Foreskin keratinocyte (primary cell): ENCODE measurements at places on chromosomes 2 and 18. TPM values are rescaled to one million over a fixed set of nuclear protein-coding genes. Genes with fewer than 3 reads are reported as not detected.

The RAB17 gene
- total RNA-seq, result 0.75 and 1.8 TPM in 2 replicates

The SPATA3 gene
- not detected in 2 replicates for total RNA-seq

The TMEM200C gene
- 0.14 TPM in 1 of 2 replicates, not detected in the other for total RNA-seq

The CPS1 gene
- 18.5 and 19.2 TPM in 2 replicates for total RNA-seq

The AKAIN1 gene
- total RNA-seq, result not detected in 2 replicates

The BOLL gene
- total RNA-seq, result not detected in 2 replicates

The BCL11A gene
- 7.1 and 7.2 TPM in 2 replicates for total RNA-seq

The IL1F10 gene
- not detected in 2 replicates for total RNA-seq

The LBH gene
- 0.46 and 1.5 TPM in 2 replicates for total RNA-seq

The ASTL gene
- total RNA-seq, result not detected in 2 replicates

The POTEJ gene
- total RNA-seq, result not detected in 2 replicates

The UGT1A1 gene
- total RNA-seq, result 0.14 and 0.31 TPM in 2 replicates

The NAT8 gene
- not detected in 2 replicates for total RNA-seq

The LAPTM4A gene
- 91.4 and 103 TPM in 2 replicates for total RNA-seq

The OTOS gene
- total RNA-seq, result not detected in 2 replicates

The ENOSF1 gene
- 21.5 and 28.8 TPM in 2 replicates for total RNA-seq

The KCNF1 gene
- 0.04 TPM in 1 of 2 replicates, not detected in the other for total RNA-seq

The TIGD1 gene
- 1.4 and 2.1 TPM in 2 replicates for total RNA-seq

The NLRC4 gene
- total RNA-seq, result not detected in 2 replicates

The MYCN gene
- 0.10 TPM in 1 of 2 replicates, not detected in the other for total RNA-seq

The SKA1 gene
- 26.7 and 29.4 TPM in 2 replicates for total RNA-seq

The TBR1 gene
- not detected in 2 replicates for total RNA-seq

The TNFAIP6 gene
- not detected in 2 replicates for total RNA-seq

The ZNF804A gene
- total RNA-seq, result not detected in 2 replicates

The RNF138 gene
- 27.6 and 28.1 TPM in 2 replicates for total RNA-seq

The C2orf78 gene
- not detected in 2 replicates for total RNA-seq

The SLC38A11 gene
- total RNA-seq, result not detected in 2 replicates
